ENCODE measurements at places on chromosomes 6 and 20. TPM values are rescaled to one million over a fixed set of nuclear protein-coding genes. Genes with fewer than 3 reads are reported as not detected.
A peak's percentile ranks its signal among the peaks of the same experiment; 100 is the strongest.

- H3K4me1 ChIP-seq = peaks cover 29% of the 10 kb centered on the region
- H3K27ac ChIP-seq = peak overlapping the region; percentile 55
- no peak for DNase-seq
- H3K4me3 ChIP-seq = no peak overlapping the region
- H3K27me3 ChIP-seq = no peaks in the 10 kb centered on the region
Measured at GRCh38 chr6:111710911-111711310, 105.2 kb upstream of the TRAF3IP2 start.

DNA sequence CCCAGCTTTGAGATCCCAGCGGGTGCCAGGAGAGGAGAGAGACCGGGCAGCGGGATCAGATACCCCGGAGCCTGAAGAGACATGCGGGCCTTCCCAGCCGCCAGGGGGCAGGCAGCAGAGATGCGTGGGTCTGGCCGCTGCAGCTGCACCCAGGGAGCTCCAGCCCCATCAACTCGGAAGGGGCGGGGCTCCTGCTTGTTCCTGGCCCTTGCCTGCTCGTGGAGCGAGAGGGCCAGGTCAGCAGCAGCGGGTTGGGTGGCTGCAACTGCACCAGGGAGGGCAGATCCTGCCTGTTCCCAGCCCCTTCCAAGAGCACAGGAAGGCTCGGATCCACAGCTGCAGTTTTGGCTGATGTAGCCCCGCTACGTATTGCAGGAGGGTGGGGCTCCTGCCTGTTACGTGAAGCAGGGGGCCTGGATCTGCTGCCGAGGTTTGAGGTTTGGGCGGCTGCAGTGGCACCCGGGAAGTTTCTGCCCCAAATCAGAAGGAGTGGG is 532.8 kb downstream of the RFPL4B start:
- H3K4me1 ChIP-seq = no peaks in the 10 kb centered on the region
- no peak overlapping the region for H3K27ac ChIP-seq
- peak; percentile 21 for DNase-seq
- no peak overlapping the region for H3K4me3 ChIP-seq
- no peaks in the 10 kb centered on the region for H3K36me3 ChIP-seq

GRCh38 chr20:18886756-18887155 is 73.2 kb downstream of the SCP2D1 start:
- H3K4me1 ChIP-seq = no peaks in the 10 kb centered on the region
- no peak for DNase-seq
- H3K27me3 ChIP-seq = no peaks in the 10 kb centered on the region
- H3K36me3 ChIP-seq = no peaks in the 10 kb centered on the region

- H3K36me3 ChIP-seq = no peaks in the 10 kb centered on the region
- H3K27ac ChIP-seq = no peak overlapping the region
- H3K4me3 ChIP-seq = no peak overlapping the region
- no peaks in the 10 kb centered on the region for H3K27me3 ChIP-seq
- no peaks in the 10 kb centered on the region for H3K4me1 ChIP-seq
Measured at GRCh38 chr6:168968228-168968627, 285.4 kb downstream of the THBS2 start.

DNA sequence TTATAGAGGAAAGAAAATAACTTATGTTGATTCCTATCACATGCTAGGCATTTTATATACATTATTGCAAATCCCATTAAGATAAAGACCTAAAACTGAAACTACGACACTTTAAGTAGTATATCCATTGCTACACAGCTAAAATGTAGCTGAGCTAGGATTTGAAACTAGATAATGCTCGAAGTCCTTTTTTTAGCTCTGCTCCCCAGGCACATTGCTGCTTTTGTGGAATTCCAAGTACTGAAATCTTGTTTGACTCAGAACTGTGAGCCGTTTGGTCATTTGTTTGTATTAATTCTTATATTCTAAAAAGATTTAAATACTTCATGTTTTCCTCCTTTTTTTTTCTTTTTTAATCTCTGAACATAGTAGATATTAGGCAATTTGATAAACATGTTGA is 644.8 kb downstream of the HACE1 start:
- no peak overlapping the region for H3K4me3 ChIP-seq
- no peaks in the 10 kb centered on the region for H3K27me3 ChIP-seq
- no peaks in the 10 kb centered on the region for H3K36me3 ChIP-seq
- no peaks in the 10 kb centered on the region for H3K4me1 ChIP-seq

Gene SLC17A9
- 13.4 TPM for total RNA-seq

DNA sequence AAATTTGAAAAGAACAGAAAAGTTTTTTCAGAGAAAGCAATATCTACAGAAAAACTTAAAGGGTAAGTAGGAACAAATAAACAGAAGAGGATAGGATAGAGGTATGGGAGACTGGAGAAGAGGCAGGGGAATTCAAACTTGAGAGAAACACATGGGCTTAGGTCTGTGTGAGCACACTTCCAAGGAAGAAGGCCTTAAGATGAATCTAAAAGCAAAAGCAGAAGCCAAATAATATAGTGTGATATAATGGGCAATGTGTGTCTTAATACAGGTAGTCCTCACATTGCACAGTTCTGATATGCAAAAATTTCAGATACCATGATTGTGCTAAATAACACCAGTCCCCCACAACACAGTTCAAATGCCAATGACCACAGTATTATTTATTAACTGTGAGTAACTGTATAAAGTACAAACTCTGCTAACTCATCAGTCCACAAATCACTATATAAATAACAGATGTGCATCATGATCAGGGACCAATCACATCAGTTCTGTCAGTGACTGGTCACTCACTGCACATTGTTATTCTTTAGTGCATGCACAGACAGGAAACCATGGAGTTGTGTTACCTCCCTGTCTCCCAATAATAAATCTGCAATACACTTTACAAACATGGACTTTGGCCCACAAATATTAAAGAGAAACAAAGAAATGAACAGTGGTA is 18.6 kb downstream of the SNX14 start:
- H3K27me3 ChIP-seq = no peaks in the 10 kb centered on the region
- peaks cover 15% of the 10 kb centered on the region for H3K4me1 ChIP-seq
- H3K36me3 ChIP-seq = no peaks in the 10 kb centered on the region
- DNase-seq = no peak
- H3K4me3 ChIP-seq = no peak overlapping the region

Gene FHL5
- total RNA-seq = 14.1 TPM

Gene F13A1
- 146 TPM for total RNA-seq

DNA sequence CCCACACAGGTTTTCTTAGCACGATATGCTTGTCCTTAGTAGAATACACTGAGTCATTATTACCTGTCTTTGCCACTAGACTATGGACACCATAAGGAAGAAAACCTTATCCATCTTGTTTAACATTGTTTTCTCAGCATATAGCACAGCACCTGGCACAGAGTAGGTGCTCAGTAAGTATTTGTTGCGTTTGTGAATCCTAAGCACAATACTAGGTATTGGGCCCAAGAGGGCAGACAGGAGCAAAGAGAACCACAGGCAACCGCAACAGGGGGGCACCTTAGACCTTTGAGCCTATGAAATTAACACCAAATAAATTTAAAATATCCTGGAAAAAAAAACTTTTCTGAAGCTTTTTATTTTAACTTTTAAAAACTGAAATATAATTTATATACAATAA is 3.7 kb upstream of the NCOA6 start:
- H3K4me3 ChIP-seq = no peak overlapping the region
- no peak overlapping the region for H3K27ac ChIP-seq
- DNase-seq = no peak
- peaks cover 6% of the 10 kb centered on the region for H3K4me1 ChIP-seq

- H3K36me3 ChIP-seq = no peaks in the 10 kb centered on the region
- H3K27ac ChIP-seq = no peak overlapping the region
- no peaks in the 10 kb centered on the region for H3K27me3 ChIP-seq
- DNase-seq = no peak
- H3K4me3 ChIP-seq = no peak overlapping the region
Measured at GRCh38 chr20:47747669-47748031, 37.6 kb downstream of the SULF2 start.

Gene TMEM244
- total RNA-seq = not detected

- peaks cover 6% of the 10 kb centered on the region for H3K4me1 ChIP-seq
- DNase-seq = no peak
- H3K36me3 ChIP-seq = no peaks in the 10 kb centered on the region
- H3K4me3 ChIP-seq = no peak overlapping the region
- no peaks in the 10 kb centered on the region for H3K27me3 ChIP-seq
Measured at GRCh38 chr6:17120019-17120418, 18.2 kb downstream of the STMND1 start.

DNA sequence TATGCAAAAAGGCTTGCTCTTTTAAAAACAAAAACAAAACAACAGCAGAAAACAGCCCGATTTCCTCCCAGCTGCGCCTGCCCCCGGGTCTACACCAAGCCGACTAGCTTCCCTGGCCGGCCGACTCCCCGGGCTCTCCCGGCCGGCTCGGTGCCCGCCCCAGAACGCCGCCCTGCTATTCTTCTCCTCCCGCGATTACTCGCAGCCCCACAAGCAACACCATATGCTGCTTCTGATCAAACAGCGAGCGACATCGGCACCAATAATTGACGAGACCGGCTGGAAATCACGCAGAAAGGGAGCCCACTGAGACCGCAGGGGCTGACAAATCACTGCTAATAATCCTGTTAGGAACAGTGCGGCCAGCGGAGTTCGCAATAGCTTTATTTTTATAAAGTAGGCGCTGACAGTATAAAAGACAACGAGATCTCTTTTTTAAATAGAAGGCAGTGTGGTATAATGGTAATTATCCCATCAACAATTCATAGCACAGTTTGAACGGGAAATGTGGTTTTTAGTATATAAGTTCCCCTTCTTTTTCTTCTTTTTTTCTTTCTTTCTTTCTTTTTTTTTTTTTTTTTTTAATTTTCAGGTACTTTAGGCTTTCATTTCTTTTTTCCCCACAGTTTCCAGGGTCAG is 3.3 kb downstream of the SIM1 start:
- H3K36me3 ChIP-seq = no peaks in the 10 kb centered on the region
- peaks cover 31% of the 10 kb centered on the region for H3K27me3 ChIP-seq
- DNase-seq = peak; percentile 60
- no peak overlapping the region for H3K4me3 ChIP-seq

DNA sequence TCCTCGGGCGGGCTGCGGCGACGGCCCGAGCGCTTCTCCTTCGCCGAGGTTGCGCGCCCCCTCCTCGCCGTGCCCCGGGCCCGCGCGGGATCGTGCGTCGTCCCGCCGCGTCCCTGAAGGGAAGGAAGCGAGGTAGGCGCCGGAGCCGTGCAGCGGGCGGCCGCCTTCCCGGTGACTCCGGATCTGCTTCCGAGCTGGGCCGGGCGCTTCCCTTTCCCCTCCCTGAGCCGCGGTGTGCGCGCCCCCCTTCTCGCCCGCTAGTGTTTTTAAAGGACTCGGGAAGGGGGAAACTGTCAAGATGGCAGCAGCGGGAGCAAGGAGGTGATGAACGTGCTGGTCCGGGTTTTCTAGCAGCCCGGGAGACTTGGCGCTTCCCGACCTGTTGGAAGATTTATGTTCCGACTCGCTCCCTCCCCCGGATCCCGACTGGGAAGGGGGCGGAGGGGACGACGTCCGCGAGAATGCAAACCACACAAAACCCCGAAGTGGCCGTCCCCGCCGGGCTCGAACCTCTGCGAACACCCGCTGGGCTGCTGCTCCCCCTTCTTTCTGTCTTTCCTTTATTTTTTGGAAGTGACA is 744 bp upstream of the FOXO3 start:
- peaks cover 36% of the 10 kb centered on the region for H3K4me1 ChIP-seq
- DNase-seq = peak; percentile 63
- peak overlapping the region; percentile 42 for H3K4me3 ChIP-seq
- peak overlapping the region; percentile 95 for H3K27ac ChIP-seq
- no peaks in the 10 kb centered on the region for H3K36me3 ChIP-seq

Gene FAM83D
- 1.0 TPM for total RNA-seq

GRCh38 chr6:49721297-49721696 is 8.0 kb upstream of the CRISP2 start:
- H3K4me1 ChIP-seq = no peaks in the 10 kb centered on the region
- H3K36me3 ChIP-seq = no peaks in the 10 kb centered on the region
- H3K4me3 ChIP-seq = no peak overlapping the region
- H3K27ac ChIP-seq = no peak overlapping the region
- no peaks in the 10 kb centered on the region for H3K27me3 ChIP-seq

- peaks cover 8% of the 10 kb centered on the region for H3K4me1 ChIP-seq
- DNase-seq = no peak
- no peaks in the 10 kb centered on the region for H3K36me3 ChIP-seq
- H3K27me3 ChIP-seq = no peaks in the 10 kb centered on the region
Measured at GRCh38 chr6:33762713-33763112, 16.0 kb upstream of the IP6K3 start.

Gene CLDN20
- total RNA-seq = not detected

Gene THBD
- total RNA-seq = 146 TPM

DNA sequence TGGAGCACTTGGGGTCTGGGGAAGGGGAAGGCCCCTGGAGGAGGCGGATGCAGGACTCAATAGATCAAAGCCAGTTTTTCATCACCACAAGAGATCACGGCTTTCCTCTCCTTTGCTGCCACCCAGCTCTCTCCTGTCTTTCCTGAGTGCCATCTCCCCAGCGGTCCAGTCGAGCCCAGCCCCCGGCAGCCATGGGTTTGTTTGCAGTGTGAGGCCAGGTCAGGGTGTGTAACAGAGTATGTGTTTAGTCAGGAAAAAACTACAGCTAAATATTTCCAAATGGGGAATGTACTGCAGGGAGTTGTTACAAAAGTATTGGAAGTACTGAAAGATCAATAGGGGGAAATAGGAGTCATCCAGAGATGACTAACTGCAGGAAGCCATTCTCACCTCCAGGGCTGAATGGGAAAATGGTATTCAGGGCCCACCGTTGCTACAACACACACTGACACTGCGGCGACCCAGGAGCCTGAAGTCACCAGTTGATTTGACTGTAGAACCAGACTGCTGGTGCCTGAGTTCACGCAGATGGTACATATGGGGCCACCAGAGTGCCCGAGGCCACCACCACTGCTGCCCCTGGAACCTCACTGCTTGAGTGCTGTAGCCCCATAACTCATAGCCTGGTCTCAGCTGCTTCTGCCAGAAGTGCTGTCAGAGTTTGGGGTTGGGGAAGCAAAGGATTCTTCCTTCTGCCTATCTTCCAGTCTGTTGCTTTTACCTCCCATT is 23.6 kb upstream of the FANCE start:
- no peaks in the 10 kb centered on the region for H3K4me1 ChIP-seq
- DNase-seq = no peak
- H3K27me3 ChIP-seq = no peaks in the 10 kb centered on the region
- no peak overlapping the region for H3K4me3 ChIP-seq

Gene SCRT2
- not detected for total RNA-seq

GRCh38 chr6:136471372-136471771 is 78.8 kb downstream of the MAP7 start:
- H3K27ac ChIP-seq = no peak overlapping the region
- no peak overlapping the region for H3K4me3 ChIP-seq
- DNase-seq = no peak
- H3K36me3 ChIP-seq = no peaks in the 10 kb centered on the region
- no peaks in the 10 kb centered on the region for H3K27me3 ChIP-seq

- peaks cover 26% of the 10 kb centered on the region for H3K4me1 ChIP-seq
- peak overlapping the region; percentile 60 for H3K27ac ChIP-seq
- no peak for DNase-seq
- H3K27me3 ChIP-seq = no peaks in the 10 kb centered on the region
- H3K36me3 ChIP-seq = peaks cover 6% of the 10 kb centered on the region
Measured at GRCh38 chr6:30542404-30542725, 13.9 kb downstream of the GNL1 start.

DNA sequence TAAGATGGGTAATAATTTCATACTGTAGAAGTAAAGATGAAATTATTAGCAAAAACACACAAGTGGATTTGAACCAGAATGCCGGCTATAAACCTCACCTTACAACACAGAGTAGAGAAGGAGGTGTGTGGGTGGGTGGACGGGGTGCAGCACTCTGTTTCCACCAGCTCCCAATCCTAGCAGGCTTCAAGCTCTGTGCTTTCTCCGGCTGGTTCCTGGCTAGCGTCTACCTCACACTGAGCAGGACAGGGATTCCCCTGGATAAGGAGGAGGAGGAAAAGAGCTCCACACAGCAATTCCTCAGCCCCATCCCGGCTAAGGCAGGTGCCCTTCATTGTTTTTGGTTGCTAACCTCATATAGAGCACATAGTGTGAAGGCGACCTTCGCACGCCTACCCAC is 453.3 kb downstream of the C6orf118 start:
- no peaks in the 10 kb centered on the region for H3K36me3 ChIP-seq
- DNase-seq = no peak
- no peak overlapping the region for H3K27ac ChIP-seq
- H3K4me3 ChIP-seq = no peak overlapping the region
- H3K4me1 ChIP-seq = no peaks in the 10 kb centered on the region
